Inflammatory macrophage treated with lipopolysaccharide for 4 hours (primary cell): ENCODE measurements at places on chromosomes 16 and 17.

DNA sequence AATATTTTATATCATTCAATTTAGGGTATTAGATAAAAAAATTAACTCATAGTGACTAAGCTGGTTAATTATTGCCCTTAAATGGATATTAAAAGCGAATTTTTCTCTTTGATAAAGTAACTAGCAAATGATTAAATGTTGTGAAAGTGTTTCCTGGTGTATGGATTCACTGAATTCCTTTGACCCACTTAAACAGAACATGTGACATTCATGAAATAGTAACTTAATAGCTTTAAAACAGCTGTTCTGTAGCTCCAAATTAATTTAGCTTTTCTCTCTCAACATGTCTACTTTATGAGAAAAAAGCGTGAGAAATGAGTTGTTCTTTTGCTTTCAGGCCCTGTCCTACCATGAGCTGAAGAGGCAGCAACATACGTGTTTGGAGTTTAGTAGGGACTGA is 36.4 kb upstream of the APPBP2 start:
- no peak for DNase-seq

DNA sequence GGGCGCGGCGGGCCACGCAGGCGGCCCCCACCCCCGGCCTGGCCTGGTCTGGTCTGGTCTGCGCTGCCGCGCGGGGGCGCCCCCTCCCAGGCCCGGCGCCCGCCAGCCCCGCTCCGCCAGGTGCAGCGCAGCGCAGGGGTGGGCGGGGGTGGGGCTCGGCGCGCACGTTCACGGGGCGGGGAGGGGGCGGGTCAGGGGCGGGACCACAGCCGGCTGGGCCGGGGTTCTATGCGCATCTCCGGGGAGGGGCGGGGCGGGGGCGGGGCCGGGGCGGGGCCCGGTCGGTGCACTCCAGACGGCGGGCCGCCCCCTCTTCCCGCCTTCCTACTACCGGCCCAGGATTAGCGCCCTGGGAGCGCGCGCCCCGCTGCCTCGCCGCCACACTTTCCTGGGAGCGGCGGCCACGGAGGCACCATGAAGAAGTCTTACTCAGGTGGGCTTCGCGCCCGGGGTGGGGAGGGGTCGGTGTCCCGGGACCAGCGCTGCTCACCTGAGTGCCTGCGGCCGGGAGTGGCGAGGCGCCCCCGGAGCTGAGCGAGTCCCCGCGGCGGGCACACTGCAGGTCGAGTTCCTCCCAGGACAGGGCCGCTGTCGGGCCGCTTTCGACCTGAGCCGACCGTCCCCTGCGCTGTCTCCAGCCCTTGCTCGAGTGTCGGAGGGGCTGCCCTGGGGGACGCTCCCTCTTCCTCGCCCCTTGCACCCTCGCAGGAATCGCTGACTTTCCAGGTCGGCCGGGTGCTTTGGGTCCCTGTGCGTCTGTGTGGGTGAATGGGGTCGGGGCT is 140.5 kb downstream of the SEC14L1 start:
- peak; percentile 55 for DNase-seq

GRCh38 chr16:2782583-2783351 is 4.6 kb downstream of the PRSS33 start:
- DNase-seq, result no peak

DNA sequence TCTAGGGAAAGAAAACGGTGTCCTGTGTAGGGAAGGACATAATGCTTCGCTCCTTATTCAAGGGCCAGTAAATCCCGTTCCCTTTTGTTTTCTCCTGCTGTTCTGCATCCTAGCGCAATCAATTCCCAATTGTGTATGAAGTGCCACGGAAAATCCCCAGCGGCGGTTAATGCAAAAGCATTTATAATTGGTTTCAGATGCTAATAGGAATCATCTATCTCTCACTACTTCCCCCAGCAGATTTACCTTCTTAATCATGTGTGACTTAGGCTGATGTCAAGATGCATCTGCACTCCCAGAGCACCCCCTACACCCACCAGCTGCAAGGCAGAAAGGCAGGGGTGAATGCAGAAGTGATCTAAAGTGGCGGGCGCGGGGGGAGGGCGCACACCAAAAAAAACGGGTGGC is 32.7 kb upstream of the SSTR2 start:
- DNase-seq, result peak; percentile 28

GRCh38 chr16:60991886-60992285 is 1044.4 kb downstream of the CDH8 start:
- DNase-seq, result no peak

DNA sequence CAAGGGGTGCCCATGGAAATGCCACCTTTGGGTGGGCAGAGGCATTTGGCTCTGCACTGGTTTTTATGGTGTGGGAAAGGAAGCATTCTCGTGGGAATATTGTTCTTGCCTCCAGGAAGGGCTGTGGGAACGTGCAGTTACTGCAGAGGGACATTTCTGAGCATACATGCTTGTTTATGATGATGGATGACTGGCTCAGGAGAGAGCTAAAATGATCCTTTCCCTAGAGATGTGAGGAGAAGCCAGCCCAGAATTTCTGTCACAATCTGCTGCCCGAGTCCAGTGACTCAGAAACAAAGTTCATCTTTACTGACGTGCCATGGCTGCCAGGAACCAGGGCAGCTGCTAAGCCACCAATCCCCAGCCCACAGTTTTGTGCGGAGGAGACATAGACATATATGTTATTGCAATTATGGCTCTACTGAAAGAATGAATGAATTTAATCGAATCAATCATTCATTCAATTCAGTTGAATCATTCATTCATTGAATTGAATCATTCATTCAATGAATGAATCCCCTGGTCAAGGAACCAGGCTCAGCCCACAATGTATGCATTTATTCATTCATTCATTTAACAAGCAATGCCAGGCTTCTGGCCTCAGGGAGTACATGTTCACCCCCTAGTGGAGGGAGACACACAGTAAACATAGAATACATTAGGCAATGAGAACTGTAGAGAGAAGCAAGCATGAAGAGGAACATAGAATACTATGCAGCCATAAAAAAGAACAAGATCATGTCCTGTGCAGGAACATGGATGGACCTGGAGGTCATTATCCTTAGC is 414.4 kb upstream of the HSBP1 start:
- DNase-seq, result no peak

DNA sequence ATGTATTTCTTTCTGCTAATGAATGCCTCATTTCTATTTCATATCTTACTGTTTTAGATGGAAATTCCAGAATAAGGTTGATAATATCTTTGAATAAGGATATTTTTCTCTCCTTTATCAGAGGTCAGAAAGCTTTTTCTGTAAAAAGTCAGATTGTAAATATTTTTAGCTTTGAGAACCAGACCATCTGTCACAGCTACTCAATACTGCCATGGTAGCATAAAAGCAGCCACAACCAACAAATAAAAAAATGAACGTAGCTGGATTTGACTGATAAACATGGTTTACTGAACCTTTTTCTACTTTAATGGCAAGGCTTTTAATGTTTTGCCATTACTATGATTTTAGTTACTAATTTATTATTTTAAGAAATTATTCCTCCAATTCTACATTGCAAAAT is 217.4 kb upstream of the COX10 start:
- DNase-seq, result no peak

DNA sequence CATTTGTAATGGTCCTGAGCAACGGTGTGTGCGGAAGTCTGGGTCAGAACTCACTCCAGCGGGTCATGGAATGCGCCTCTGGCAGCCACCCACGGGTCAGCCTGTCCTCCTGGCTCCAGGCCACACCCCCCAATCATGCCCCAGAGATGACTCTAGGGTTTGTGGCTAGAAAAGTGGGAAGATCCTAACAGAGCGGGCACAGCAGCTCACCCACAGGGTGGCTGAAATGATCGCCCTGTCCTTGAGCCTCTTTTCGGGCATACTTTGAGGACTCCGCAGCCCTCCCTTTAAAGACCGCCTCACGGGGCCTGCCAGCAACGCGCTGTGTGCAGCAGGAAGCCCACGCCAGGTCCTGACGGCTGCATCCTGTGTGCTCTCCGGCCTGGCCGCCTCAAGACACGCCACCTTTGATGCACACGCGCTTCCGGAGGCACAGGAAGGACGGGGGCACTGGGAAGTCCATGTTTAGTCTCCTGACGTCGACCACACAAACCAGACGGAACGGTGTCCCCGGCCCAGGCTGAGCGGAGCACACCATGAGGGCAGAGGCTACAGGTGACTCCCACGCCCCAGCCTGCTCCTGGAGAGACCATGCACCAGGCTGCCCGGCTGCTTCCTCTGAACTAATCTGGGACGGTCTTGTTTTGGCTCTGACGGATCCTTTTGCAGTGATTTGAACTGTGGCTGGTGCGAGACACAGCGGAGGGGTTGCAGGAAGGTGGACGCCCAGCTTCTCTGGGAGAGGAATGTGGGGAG is 92.9 kb downstream of the TBC1D16 start:
- DNase-seq, result peak; percentile 37
